T-helper 17 cell (primary cell): ENCODE measurements at places on chromosomes 7 and 10.

DNA sequence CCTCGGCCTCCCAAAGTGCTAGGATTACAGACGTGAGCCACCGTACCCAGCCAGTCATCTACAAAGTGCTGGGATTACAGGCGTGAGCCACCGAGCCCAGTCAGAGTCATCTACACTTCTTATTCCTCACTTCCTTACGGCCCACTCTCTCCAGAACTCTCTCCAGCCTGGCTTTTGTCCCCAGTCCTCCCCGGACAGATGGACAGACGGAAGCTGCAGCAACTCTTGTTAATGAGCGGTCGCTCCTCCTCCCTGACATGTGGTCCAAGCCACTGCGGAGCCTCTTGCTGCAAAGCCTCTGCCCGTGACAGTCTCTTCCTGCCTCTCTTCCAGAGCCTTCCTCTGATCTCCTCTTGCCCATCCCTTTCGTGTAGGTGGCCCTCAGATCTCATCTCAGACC is 45.9 kb downstream of the TMEM270 start:
- DNase-seq, result no peak

GRCh38 chr10:2851566-2851965 is 215.8 kb upstream of the PFKP start:
- DNase-seq, result no peak

DNA sequence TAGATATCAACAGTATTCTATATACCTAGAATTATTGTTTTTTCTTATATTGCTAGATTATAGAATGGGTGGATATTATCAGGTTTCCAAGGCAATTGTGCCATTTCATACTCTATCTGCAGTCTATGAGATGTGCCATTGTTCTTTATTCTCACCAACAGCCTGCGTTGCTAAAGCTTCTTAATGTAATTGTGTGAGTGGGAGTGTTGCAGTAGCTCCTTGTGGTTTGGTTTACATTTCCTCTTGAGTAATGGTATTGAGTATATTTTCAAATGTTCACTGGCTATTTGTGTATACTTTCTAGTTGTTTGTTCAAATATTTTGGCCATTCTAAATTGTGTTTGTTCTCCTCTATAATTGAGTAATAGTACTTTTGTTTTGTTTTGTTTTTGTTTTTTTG is 199.2 kb downstream of the TFEC start:
- DNase-seq, result no peak

- no peak for DNase-seq
Measured at GRCh38 chr10:33489501-33490176, 155.2 kb upstream of the NRP1 start.

DNA sequence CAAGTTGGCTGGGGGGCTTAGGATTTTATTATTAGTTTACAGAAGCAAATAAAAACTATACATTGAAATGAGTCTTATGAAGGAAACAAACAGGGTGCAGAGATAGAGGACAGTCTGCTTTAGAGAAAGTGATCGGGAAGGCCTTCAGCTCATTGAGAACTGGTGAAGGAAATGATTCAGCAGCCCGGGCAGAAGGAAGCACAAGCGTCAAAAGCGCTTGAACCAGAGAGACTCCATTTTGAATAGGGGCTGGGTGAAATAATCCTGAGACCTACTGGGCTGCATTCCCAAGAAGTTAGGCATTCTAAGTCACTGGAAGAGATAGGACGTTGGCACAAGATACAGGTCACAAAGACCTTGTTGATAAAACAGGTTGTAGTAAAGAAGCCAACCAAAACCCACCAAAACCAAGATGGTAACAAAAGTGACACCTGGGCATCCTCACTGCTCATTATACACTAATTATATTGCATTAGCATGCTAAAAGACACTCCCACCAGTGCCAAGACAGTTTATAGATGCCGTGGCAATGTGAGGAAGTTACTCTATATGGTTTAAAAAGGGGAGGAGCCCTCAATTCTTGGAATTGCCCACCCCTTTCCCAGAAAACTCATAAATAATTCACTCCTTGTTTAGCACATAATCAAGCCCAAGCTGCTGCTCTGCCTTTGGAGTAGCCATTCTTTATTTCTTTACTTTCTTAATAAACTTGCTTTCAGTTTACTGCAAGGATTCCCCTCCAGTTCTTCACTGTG is 83.1 kb upstream of the MPP7 start:
- DNase-seq, result no peak

DNA sequence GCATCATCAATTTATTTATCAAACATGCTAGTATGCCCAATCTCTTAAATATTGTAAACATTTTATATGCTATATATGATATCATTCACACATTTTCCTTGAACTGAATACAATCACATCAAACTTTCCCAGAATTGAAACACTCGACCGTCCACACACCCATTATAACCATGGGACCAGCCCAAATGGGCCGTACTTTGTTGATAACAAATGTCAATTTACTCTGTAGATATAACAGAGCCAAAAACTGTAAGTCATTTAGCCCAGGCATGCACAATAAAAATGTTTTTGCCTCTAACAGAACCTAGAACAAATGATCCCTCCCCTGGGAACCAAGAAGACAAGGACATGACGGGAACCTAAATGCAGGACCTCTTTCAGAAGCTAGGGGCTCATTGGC is 683 bp upstream of the ANKRD22 start:
- DNase-seq, result no peak

DNA sequence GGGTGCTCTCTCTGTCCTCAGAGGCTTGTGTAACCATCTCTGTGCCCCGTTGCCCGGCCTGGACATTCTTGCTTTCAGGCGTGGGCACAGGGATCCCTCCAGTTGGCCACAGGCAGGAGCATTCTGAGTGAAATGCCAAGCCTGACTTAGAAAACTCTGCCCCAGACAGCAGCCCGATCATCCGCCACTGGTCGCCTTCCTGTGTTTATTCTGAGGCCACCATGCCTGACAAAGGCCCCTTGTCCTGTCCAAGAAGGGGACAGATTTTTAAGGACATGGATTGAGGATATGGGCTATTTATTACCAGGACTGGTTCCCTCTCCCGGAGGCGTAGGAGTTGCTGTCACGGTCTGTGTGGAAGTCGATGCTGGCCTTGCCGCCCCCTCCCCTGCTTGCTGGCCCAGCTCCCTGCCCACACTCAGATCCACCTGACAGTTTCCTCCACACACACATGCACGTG is 54.3 kb downstream of the SPOCK2 start:
- no peak for DNase-seq

- no peak for DNase-seq
Measured at GRCh38 chr7:49866910-49867309, 93.5 kb downstream of the VWC2 start.

DNA sequence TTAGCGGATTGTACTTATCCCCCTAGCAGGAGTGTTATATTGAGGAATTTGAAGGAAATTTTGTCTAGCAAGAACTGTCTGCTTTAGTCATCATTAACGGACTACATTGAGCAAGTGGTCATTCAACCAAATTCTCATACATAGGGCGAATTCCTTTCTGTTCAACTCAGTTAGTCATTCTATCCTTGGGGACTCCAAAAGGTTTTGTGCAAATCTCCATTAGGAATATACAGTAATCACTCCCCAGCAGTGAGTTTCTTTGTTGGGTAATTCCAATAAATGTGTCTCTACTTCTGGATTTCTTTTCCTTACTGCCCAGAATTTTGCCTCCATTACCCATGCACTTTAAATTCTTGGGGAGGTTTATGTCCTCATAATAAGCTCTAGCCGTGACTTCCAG is 51.1 kb downstream of the EPDR1 start:
- no peak for DNase-seq

- DNase-seq, result no peak
Measured at GRCh38 chr10:128985036-128985435, 482.0 kb upstream of the MGMT start.

- DNase-seq, result no peak
Measured at GRCh38 chr10:121994429-121994941, 5.5 kb downstream of the TACC2 start.

DNA sequence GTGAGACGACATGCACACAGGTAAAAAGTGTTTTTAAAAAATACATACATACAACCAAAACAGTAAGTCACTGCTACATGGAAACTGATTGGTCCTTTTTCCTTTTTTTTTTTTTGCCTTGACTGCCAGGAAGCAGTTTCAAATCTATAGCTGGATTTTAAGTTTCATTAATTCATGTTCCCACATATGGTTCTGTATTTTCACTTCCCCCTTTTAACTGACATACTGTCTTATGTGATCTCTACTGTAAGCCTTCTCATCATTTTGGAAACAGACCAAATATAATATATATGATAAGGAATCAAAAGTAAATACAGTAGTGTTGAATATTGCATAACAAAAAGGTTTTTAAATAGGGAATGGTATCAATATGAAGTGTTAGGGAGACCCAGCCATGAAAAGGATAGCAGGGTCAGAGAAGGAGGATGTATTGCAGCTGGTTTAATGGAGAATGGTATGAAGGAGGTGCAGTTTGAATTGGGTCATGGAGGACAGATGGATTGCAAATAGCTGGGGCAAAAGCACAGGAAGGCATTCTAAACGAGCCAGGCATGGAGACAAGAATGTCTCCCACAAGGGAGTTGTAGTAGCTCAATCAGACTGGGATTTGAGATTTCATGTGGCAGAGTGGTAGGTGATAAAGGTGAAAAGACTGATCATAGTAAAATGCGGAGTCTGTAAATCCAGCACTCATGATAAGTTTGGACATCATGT is 5.4 kb downstream of the CAV1 start:
- DNase-seq, result no peak

GRCh38 chr10:30072068-30072467 is 12.7 kb upstream of the JCAD start:
- no peak for DNase-seq

GRCh38 chr7:34165927-34166550 is 260.7 kb downstream of the BMPER start:
- no peak for DNase-seq

GRCh38 chr10:35188954-35189353 is 62.3 kb downstream of the CREM start:
- no peak for DNase-seq

DNA sequence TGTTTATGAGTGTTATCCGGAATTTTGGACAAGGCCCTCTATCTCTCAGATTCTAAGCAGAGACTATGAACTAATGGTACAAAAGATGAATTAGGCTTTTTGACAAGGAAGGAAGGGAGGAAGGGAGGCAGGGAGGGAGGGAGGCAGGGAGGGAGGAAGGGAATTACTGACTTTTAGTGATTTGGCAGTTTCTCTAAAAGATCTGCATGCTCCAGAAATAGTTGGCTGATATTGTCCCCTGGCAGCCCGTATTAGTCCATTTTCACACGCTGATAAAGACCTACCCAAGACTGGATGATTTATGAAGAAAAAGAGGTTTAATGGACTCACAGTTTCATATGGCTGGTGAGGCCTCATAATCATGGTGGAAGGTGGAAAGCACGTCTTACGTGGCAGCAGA is 1093.5 kb downstream of the NRG3 start:
- DNase-seq, result no peak

DNA sequence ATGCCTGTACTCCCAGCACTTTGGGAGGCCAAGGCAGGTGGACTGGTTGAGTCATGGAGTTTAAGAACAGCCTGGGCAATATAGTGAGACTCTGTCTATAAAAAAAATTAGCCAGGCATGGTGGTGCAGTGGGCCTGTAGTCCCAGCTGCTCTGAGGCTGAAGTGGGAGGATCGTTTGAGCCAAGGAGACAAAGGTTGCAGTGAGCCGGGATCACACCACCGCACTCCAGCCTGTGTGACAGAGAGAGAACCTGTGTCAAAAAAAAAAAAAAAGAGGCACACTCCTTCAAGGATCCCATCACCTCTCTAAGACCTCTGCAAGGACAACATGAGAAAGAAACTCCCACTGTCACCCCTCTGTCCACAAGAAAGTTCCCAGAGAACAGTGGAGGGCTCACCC is 4.4 kb downstream of the NAT16 start:
- DNase-seq, result no peak

DNA sequence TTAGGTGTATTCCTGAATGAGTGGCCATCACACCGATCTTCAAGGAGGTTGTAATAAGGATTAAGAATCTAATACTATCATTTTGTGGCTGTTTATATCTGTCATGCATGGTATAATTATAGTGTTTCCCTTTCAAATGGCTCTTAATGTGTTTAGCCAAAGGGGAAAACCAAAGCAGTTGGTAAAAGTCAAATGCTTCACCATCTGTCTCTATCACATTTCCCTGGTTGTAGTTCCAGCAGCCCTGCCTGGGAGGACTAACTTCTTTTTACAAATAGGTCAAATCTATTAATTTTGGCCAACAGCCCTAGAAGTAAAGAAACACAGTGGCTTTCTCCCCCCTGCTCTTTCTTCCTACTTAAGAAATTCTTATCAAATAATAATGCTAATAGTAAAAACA is 56.7 kb downstream of the ZNF365 start:
- DNase-seq, result no peak

DNA sequence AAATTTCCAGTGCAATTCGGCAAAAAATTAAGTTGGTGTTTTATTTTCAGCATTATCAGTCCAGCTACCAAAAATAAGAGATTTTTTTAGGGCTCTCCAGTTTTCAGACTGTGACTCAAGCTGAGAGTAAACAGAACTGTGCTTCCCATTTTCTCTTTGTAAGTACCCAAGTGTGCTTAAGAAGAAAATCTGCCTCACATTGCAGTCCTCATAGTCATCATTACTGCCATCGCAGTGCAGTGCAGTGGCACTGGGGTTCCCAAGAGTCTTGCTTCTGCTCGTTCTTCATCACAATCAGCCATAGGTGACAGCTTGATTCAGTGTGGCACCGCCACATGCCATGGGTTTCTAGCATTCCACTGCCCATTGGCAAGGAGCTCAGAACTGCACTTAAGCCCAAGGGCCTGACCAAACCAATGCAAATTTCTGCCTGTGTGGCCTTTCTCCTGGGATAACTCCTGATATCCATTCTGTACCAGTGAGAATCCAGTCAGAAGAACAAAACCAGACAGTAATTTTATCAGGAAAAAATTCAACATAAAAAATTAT is 25.6 kb upstream of the ERCC6 start:
- DNase-seq, result no peak

DNA sequence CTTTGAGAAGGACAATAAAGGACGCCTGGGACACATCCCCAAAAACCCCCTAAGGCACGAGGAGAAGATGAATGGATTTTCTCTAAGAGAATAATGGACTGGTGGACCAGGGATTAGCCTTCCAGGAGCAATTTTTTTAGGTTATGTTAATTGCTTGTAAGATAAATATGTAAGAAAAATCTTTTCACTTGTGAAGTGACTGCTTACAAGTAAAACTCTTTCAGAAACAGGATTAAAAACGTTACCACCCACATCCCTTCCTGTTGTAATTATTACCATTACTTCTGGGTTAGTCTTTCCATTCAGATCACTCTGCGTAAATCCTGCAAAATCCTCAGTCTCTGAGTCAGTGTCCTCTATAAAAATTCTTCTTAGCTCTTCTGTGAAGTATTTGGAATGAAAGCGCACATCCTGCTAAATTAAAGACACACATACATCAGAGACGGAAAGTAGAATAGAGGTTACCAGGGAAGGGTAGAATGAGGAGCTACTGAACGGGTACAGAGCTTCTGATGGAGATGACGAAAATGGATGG is 34.3 kb downstream of the CDCA7L start:
- no peak for DNase-seq
